ENCODE measurements at places on chromosomes 12 and 14.
A peak's percentile ranks its signal among the peaks of the same experiment; 100 is the strongest.

- no peak for DNase-seq
These were observed 87.9 kb upstream of the AVPR1A start for GRCh38 chr12:63238892-63239291.

- DNase-seq: no peak
These were observed 273.4 kb upstream of the SLC16A7 start for GRCh38 chr12:59322473-59322872.

GRCh38 chr12:91973813-91974212 is 171.8 kb downstream of the BTG1 start:
- DNase-seq: no peak

- DNase-seq: no peak
These were observed 142.9 kb upstream of the TMPO start for GRCh38 chr12:98372340-98373024.

GRCh38 chr12:1474574-1475153 is 119.7 kb downstream of the FBXL14 start:
- no peak for DNase-seq

DNA sequence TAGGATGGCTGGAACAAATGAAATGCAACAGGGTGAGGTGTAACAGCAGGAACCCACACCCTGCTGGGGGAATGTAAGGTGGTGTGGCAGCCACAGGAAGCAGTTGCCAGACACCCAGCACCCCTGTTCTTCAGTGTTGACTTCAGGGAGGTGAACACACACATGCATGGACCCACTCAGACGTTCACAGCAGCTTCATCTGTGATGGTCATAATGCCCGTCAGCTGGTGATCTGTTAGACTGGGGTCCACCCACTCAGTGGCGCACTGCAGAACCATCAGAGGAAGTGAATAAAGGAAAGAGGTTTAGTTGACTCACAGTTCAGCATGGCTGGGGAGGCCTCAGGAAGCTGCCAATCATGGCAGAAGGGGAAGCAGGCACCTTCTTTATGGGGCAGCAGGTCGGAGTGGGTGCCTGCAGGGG is 22.7 kb upstream of the TEX22 start:
- peak; percentile 42 for DNase-seq

DNA sequence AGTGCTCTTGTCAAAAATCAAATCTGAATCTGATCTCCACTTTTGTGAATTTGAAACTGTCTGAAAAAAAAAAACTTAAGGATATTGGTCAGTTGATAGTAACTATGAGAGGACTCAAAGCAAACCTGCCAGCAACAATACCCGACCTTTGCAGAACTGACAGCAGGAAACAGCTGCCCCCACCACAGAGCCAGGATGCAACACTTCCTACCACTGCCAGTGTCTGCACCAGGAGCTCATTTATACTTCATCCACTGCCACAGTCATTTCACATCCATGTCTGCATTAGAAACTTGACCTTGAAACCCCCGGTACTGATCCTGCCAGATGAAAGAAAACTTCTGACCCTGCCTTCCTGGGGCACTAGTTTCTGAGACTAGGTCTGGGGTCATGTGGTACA is 27.4 kb upstream of the RXYLT1 start:
- peak; percentile 3 for DNase-seq

DNA sequence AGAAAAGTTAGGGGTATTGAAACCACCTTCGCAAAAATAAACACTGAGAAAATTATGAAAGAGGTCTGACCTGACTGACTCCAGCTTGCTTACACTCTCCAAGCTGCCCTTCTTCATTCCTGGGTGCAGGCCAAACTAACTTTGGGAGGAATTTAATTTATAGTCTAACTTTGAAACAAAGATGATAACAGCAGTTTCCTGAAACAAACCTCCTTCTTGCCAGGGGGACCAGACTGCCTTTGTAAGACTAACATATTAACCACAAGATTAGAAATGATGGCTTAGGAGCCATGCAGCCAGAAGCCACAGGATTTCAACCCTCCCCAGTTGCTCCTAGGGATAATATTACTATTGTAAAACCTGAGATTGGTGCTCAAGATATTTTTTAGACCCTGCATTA is 13.8 kb upstream of the EEA1 start:
- no peak for DNase-seq

- DNase-seq: no peak
These were observed 82.6 kb upstream of the KCNH3 start for GRCh38 chr12:49456131-49456679.

GRCh38 chr14:68231898-68232297 is 412.3 kb downstream of the RAD51B start:
- DNase-seq: no peak

- no peak for DNase-seq
These were observed 991.4 kb downstream of the NRXN3 start for GRCh38 chr14:79161571-79161970.

- DNase-seq: no peak
These were observed 151.3 kb downstream of the PTPN11 start for GRCh38 chr12:112570096-112570495.

- no peak for DNase-seq
These were observed 62.9 kb upstream of the ATP2A2 start for GRCh38 chr12:110217996-110218674.

GRCh38 chr12:88360343-88360742 is 218.2 kb downstream of the TMTC3 start:
- no peak for DNase-seq

- DNase-seq: no peak
These were observed 31.1 kb upstream of the POC1B start for GRCh38 chr12:89556976-89557375.

GRCh38 chr12:132550014-132550802 is 60.2 kb downstream of the LRCOL1 start:
- DNase-seq: no peak

GRCh38 chr14:104871656-104872468 is 6.8 kb downstream of the CEP170B start:
- no peak for DNase-seq

DNA sequence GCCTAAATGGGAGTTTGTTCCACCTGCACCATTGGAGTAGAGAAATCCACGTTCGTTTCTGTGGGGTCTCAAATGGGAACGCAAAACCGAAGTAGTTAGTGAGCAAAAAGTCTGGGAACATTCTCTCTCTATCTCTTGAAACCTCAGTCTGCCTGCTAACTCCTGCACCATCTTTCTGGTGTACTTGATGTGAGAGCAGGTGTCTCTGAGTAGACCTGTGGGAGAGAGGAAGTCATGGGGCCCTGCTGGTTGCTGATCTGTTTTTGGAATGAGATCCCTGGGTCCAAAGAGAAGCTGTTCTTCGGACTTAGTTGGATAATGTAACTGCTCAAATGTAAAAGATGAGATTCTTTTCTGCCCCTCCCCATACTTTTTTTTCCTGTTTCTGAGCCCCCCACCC is 57.3 kb downstream of the MAX start:
- no peak for DNase-seq

DNA sequence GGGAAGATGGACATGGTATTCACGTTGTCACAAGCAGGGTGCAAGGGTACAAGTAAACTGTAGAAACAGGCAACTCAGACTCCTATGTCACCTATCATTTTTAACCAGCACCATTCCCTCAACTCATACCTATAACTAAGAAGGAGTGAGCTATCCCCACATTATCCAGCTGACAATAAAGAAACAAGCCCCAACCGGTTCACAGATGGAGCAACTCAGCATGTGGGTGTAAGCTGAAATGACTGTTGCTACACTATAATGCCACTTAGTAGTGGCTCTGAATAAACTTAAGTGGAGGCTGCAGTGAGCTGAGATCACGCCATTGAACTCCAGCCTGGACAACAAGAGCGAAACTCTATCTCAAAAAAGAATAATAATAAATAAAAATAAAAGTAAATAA is 829.5 kb upstream of the MDGA2 start:
- DNase-seq: no peak

DNA sequence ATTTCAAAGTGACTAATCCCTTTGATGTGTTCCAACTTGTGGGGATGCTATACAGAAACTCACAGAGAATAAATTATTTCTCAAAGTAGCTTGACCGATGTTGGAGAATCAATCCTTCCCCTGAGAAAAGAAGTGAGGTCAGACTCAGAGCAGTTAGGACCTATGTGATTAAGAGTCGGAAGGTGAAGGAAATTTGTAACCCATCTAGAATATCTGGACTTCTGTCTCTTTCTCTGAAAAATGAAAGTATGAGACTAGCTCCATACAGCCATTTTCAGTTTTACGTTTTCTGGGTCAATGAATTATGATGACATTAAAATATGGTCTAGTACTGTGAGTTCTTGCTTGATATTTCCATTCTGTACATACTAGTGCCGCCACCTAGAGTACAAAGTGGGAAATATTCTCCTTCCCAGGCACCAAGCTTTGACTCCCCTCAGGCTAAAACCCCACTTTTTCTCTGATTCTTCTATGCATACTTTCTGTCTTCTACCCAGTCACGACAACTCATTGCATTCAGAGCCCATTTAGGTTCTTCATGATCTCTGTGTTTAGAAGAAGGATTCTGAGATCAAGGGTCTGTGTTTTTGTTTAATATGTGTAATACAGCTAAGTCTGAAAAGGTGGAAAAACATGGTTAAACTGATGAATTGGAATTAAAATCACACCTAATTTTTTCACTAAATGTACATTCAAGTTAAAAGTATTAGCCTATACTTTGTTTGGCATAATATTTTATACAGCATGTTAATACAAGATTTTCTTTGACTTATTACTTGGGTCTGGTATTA is 6.9 kb upstream of the NTS start:
- DNase-seq: peak; percentile 33

GRCh38 chr12:120625557-120626419 is 14.6 kb upstream of the CABP1 start:
- DNase-seq: peak; percentile 11

DNA sequence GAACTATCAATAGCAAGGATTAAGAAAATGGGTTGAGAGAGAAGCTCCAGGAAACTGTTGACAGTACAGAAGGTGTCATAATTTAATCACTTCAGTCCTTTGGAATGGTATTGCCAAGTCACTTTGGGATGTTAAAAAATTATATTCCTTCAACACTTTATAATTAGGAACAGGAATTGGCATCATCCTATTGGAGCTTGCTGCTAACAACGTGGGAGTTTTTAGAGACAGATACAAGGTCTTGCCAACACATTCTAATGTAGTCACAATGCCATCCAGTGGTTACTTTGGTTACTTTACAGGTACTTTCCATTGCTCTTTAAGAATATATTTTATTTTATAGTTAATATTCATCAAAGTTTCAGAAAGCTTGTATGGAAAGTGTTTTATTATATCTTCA is 310.1 kb downstream of the SYT1 start:
- DNase-seq: no peak

GRCh38 chr12:76990716-76991115 is 74.7 kb downstream of the E2F7 start:
- no peak for DNase-seq

DNA sequence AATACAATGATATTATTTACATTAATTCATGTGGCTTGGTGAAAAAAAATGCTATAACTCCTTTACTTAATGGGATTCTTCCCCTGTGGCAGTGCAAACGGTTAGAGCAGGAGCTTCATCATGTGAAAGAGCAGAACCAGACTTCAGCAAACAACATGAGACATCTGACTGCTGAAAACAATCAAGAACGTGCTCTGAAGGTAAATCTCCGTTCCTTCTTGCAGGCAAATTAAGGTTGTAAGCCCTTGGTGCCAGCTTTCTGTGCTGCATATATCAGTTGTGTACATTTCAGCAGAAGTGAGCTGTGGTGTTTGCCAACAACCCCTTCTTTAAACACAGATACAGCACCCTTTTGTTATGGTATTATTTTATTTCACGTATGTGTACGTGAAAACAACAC is 171.7 kb downstream of the MIPOL1 start:
- no peak for DNase-seq

GRCh38 chr14:94062344-94062940 is 18.6 kb downstream of the DDX24 start:
- no peak for DNase-seq

DNA sequence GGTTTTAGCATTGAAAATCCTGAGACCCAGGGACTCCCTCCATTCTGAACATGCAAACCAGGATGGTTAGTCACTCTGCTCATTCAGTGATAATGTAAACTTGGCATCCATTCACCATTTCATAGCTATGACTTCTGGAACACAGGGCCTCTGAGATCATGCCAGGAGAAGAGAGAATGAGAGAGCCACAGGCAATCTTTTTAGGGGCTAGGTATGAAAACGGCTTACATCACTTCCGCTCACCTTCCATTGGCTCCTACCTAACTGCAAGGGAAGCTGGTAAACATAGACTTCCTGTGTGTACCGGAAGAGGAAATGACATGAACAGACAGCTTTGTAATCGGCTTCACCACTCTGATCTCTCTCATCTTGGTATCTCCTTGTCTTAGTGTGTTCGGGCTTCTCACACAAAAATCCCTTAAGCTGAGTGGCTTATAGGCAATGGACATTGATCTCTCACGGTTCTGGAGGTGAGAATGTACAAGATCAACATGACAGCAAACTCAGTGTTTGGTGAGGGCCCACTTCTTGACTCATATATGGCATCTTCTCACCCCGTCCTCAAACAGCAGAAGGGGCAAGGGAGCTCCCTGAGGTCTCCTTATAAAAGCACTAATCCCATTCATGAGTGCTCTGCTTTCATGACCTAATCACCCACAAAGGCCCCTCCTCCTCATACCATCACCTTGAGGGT is 465.9 kb upstream of the TBX3 start:
- no peak for DNase-seq

- DNase-seq: no peak
These were observed 87.2 kb downstream of the TSPAN8 start for GRCh38 chr12:71070416-71071128.

- DNase-seq: peak; percentile 38
These were observed 37.3 kb upstream of the RCOR1 start for GRCh38 chr14:102554821-102555819.

GRCh38 chr12:11855983-11856374 is 206.5 kb downstream of the ETV6 start:
- DNase-seq: no peak

- DNase-seq: no peak
These were observed 44.6 kb upstream of the NPFF start for GRCh38 chr12:53551889-53552291.

- peak; percentile 2 for DNase-seq
These were observed 79.2 kb downstream of the ASCL1 start for GRCh38 chr12:103036581-103037214.

DNA sequence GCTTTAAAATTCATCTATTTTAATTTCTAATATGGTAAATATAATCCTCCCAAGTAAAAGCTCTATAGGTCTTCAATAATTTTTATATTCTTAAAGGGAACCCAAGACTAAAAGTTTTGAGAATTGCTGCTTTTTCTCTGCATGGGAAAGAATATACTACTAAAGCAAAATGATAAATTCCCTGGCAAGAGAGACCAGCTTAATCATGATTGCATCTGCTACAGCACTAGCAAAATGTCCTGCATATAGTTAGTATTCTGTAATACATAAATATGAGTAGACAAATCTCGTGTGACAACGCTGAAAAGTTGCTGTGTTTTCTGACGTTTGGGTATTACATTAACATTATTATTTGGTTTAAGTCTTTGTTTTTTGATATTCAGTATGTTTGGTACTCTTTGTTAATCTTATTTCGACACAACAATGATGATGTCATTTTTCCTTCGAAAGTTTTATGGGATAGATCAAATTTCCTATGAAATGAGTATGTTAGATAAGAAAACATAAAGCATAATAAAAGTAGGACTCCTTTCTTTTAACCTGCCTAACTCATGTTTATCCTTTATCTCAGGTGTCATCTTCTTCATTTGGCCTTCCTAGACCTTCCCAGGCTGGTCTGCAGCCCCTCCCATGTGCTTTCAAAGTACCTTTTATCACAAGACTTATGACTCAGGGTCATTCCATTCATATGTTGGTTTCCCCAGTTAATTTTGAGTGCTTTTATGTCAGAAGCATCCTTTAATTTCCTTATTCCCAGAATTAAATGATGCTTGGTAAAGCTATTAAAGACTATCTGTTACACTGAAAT is 321.9 kb downstream of the RAD51B start:
- DNase-seq: no peak

- DNase-seq: no peak
These were observed 63.2 kb upstream of the PNMA1 start for GRCh38 chr14:73777420-73777819.

Data from activated CD4-positive, alpha-beta T cell treated with anti-CD3 and anti-CD28 coated beads, Interleukin-2, Interleukin-4, amounts not matched to agents 100 ng/mL and 50 ng/mL, durations not matched to agents 16 hours and 8 hours (primary cell).